ENCODE measurements at places on chromosomes 4 and X.

DNA sequence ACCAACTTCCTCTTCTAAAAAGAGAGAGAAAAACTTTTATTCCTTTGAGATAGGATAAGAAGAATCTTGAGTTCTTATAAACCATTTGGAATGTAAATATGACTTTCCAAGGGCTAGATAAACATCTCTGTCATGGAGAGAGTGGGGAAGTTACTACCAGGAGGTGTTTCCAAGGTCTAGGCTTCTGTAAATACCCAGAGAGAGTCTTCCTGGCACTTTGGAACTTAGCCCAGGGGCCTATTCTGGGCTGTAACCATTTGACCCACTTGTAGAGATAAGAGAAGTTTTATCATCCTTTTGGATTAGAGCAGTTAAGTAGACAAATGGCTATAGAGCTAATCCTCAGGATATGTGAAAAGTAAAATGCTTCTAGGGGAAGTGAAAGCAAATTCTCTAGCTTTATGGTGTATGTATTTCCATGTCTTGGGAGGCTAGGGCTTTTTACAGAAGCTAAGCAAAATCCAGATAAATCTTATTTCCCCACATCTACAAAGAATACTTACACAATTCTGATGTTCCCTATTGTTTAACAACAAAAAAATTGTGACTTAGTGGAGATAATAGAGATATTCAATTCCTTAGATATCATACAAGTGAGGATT, 51.1 kb downstream of the MCUB start:
- DNase-seq = no peak

- no peak for DNase-seq
Measured at GRCh38 chr4:41029098-41029497, 185.2 kb downstream of the APBB2 start.

- no peak for DNase-seq
Measured at GRCh38 chr4:89001647-89002445, 55.1 kb downstream of the FAM13A start.

GRCh38 chr4:110613745-110614144, 9.1 kb downstream of the PITX2 start:
- no peak for DNase-seq

DNA sequence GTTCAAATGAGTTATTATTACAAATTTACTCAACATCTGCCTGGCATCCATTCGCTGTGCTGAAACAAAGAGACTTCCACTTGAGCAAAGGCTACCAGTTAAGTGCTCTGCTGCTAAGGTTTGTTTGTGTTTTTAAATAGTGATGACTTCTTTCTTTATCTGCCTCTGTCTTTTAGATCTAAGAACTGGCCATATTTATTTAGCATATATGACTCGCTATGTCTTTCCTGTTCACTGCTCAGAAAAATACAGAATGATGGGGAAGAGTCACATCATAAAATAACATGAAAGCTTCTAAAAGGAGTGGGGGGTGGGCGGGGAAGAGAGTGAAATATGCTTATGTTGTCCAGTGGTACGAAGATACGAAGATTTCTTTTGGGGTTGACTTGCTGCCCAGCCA, 322.2 kb downstream of the GPAT3 start:
- no peak for DNase-seq

DNA sequence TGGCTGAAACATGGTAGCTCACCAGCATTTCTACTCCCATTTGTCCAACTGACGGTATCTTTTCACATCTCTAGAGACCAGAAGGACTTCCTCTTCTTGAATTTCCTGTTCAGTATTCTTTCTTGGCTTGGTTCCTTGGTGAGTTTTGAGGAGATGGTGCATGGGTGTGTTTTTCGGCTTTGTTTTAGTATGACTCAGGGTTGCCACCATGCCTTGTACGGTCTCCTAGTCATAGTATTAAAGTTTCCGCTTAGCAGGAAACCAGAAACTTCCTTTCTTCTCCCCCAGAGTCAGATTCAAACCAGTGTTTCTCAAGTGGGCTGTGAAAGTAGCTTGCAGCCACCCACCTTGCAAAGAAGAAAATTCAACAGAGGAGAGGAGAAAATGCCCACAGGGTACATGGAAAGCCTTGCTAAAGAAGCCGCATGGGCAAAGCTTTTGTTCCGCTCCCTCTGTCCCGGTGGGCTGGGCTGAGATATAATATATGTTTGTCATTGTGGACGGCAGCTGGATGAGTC, 5.7 kb downstream of the CD99 start:
- DNase-seq = no peak

DNA sequence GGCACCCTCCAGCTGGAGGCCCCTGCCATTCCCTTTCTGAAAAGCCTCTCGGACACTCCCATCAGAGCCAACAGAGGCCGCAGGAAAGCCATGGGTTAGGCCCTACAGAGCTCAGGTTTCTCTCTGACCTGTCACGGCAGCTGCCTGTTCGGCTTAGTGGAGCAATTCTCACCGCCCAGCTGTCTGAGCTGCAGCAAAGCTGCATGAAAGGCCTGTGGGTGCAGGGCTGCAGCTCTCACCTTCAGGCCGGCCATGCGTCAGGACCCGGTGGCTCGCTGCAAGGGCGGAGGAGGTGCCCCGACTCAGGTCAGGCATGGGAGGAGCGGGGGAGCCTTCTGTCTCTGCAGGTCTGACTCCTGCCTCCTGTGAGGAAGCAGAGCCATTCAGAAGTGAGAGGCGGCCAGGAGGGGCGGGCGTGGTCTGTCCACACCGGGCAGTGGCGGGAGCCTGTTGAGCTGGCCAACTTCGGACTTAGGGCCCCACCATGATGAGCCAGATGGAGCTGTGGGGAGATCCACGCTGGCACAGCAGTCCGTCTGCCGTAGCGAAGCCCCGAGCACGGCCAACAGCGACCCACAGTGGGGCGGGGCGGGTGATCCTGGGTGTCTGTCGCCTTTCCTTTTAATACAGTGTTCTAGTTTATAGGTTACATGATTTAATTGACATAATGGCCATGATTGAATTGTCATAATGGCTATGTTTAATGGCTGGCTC, 23.4 kb downstream of the PDE6B start:
- no peak for DNase-seq

- DNase-seq = no peak
Measured at GRCh38 chrX:47171996-47172395, 21.6 kb upstream of the UBA1 start.

- no peak for DNase-seq
Measured at GRCh38 chr4:185120631-185120946, 22.5 kb upstream of the SLC25A4 start.

DNA sequence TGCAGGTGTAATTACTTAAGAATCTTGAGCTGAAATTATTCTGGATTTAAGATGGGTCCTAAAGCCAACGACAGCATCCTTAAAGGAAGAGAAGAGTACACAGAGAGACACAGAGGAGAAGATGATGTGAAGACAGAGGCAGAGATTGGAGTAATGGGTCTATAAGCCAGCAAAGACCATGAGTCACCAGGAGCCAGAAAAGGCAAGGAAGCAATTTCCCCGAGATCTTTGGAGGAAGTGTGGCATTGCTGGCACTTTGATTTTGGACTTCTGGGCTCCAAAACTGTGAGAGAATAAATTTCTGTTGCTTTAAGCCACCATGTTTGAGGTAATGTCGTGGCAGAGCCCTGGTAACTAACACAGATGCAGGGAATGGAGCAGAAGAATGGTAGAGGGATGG, 32.4 kb upstream of the LGI2 start:
- no peak for DNase-seq

DNA sequence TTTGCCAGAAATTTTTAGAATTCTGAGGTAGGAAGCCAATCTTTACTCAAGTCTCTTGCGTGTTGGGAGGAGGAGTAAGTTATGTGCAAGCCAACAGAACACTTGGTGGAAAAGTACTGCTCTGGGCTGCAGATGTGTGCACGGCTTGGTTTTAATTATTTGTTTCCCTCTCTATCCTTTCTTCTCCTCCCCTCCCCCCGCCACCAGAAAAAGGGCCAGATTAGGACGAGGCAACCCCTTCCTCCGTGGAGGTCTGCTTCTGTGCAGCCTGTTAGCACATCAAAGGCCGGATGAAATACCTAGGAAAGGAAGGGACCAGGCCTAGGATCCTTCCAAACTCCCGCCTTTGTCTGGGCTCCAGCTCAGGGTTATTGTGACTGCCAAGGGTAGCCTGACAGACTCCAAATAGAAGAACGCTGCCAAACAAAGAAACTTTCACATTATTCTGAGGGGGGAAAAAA, 1.0 kb upstream of the PGRMC1 start:
- no peak for DNase-seq

DNA sequence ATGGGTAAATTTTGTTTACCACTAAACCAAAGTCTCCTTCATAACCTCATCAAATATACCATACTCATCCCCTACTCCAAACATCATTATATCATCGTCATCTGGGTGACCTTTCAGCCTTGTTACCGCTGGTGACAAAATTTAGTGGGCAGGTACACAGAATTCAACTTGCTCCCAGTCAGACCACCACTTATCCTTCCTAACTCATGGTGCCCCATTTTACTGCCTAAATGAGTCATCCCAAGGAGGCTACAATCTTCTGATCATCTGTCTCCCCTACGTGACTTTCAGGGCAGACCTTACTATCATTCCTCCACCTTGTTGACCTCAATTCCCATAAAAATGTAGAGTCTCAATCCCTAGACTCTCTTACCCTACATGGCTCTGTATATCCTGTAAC, 49.6 kb downstream of the DCHS2 start:
- no peak for DNase-seq

DNA sequence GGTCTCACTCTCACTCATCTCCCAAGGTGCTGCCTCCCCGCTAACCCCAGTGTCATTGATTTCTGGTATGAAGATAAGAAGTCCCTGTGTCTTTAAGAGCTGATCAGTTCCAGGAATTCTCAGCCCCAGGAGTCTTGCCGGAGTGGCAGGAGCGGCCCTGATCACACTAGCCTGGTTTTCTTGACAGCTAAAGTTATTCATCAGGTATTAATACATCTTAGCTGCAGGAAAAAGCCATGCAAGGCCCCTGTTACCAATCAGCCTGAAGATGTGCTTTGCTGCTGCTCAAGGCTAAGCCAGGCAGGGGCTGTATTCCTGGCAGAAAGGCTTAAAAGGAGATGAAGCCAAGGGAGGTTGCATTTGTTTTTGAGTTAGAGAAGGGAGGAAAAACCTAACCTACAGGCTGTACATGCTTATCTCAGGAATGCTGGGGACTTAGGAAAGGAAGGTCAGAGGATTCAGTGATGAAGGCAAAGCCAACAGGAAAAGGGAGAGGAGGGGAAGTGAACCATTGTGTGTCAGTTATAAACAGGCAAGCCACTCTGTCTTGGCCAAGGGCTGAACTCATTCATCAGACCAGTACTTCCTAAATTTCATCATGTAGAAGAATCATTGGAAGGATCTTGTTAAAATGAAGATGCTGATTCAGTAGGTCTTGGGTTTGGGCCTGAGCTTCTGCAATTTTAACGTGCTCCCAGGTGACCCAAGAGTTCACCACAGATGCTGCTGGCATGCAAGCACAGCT, 8.6 kb downstream of the SRPX start:
- DNase-seq = no peak

DNA sequence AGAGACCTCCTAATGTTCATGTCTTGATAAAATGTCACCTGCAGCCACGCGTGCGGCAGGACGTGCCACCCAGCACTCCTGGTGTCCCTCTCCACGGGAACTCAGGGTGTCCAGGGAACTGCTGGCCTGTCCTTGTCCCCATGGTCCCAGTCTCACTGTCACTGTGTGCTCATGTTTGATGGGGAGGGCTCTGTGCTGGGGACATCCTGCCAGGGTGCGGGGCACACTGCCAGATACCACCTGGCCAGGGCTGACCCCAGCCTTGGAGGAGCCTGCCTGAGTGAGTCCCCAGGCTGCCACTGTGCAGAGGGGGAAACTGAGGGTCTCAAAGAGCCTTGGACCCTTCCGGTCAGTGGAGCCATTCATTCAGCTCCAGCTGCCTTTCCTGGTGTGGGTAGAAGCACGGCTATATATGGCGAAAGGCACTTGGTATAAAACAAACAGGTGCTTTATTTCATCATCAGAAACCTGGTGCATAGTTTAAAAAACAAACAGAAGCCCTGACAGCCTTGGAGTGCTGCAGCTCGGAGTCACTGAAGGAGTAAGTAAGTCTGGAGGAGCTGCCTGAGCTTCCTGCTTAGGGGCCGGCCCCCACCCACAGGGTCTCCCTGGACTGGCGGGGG, 33.0 kb downstream of the NOP14 start:
- DNase-seq = no peak

All from Caki2 (cell line).